Activated T-cell treated with anti-CD3 and anti-CD28 coated beads for 24 hours (primary cell): ENCODE measurements at places on chromosomes 5 and 9.

- peak; percentile 13 for DNase-seq
Observed at GRCh38 chr5:31825518-31826068, 186.7 kb downstream of the PDZD2 start.

- no peak for DNase-seq
Observed at GRCh38 chr5:62741761-62742160, 163.1 kb downstream of the LRRC70 start.

DNA sequence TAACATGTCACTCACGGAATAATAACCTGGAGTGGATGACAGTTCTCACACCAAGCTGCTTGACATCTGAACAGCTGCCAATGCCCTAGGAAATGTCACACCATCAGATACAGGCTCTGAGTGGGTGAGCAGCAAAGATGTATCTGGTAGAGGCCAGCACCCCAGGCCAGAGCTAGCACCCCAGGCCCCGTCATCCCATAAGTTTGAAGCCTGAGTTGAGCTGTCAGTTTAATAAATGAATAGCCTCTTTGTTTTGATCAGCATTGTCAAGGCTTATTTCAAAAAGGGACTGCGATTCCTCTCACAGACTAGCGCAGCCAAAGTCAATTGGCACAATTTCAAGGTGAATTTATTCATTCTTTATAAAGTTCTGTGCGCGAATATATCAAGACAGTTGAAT lies 1327.1 kb downstream of the MAT2B start:
- DNase-seq: no peak

GRCh38 chr5:124650147-124650561 lies 96.3 kb downstream of the ZNF608 start:
- DNase-seq: no peak

GRCh38 chr9:28774433-28775235 lies 1201.4 kb upstream of the C9orf72 start:
- no peak for DNase-seq

- no peak for DNase-seq
Observed at GRCh38 chr5:160023908-160024630, 15.1 kb downstream of the TTC1 start.

- peak; percentile 14 for DNase-seq
Observed at GRCh38 chr9:135085830-135086546, 1.5 kb upstream of the OLFM1 start.

DNA sequence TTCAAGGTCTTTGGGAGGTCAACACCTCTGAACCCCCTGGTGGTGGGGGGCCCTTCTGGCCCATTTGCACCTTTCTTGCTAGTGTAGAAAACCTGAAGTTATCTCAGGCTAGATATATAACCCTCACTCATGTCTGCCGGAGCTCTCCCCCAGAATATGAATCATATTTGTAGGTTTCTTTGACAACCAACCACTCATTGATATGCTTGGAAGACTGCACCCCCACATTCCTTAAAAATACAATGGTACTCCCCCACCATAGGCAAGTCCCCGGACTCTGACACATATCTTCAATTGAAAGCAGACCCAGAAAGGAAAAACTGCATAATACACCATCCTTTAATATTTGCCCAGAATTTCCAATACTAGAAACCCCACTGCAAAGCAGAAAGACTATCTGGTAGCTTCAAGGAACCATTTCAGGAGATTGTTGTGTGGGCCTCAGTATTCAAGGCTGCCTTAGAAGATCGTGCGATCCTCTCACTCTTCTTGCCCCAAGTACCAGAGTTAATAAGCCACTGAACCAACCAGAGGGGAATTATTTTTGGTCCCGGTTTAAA lies 978 bp upstream of the UBE2B start:
- no peak for DNase-seq

GRCh38 chr9:68532131-68532530 lies 8.6 kb downstream of the TMEM252 start:
- no peak for DNase-seq

GRCh38 chr5:6029811-6030271 lies 348.5 kb downstream of the MED10 start:
- DNase-seq: no peak

DNA sequence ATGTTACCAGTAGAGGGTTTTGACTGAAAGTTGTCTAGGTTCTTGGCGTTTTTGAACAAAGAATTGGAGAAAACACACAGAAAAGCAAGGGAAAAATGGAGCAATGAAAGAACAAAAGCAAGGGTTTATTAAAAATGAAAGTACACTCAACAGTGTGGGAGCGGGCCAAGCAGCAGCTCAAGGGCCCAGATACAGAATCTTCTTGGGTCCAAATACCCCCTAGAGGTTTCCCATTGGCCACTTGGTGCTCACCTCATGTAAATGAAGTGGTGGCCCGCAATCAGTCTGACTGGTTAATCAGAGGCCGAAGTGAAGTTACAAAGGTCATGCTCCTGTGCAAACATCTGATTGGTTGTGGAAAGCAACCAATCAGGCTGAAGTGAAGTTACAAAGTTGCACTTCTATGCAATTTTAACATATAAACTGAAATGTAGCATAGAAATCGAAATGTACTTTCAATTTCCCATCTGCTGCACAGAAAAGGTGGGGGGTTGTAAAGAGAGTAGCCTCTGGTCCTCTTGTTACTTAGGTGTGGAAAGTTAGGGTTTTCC lies 1.9 kb upstream of the GM2A start:
- no peak for DNase-seq

GRCh38 chr5:68187268-68188055 lies 28.1 kb upstream of the PIK3R1 start:
- DNase-seq: no peak

- no peak for DNase-seq
Observed at GRCh38 chr5:142013734-142014521, 1.1 kb upstream of the GNPDA1 start.

DNA sequence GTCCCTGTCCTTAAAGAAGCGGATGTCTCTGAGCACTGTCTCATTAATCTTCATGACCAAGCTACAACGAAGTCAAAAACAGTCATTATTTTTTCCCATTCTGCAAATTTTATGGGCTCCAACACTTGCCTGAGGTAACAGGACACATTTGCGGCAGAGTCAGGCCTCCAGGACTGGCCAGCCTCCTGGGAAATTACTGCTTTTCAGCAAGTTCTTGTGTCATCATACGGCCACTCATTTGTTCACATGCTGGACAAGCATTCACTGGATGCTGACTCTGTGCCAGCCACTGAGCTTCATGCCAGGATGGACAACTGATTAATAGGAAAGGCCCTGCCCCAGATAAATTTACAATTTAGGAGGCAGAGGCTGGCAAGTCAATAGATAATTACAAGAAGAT lies 305.7 kb downstream of the ACTL7B start:
- no peak for DNase-seq

GRCh38 chr9:116476935-116477381 lies 210.1 kb upstream of the TRIM32 start:
- DNase-seq: no peak
